Kidney glomerular epithelial cell (primary cell): ENCODE measurements at places on chromosomes 6 and 20.

DNA sequence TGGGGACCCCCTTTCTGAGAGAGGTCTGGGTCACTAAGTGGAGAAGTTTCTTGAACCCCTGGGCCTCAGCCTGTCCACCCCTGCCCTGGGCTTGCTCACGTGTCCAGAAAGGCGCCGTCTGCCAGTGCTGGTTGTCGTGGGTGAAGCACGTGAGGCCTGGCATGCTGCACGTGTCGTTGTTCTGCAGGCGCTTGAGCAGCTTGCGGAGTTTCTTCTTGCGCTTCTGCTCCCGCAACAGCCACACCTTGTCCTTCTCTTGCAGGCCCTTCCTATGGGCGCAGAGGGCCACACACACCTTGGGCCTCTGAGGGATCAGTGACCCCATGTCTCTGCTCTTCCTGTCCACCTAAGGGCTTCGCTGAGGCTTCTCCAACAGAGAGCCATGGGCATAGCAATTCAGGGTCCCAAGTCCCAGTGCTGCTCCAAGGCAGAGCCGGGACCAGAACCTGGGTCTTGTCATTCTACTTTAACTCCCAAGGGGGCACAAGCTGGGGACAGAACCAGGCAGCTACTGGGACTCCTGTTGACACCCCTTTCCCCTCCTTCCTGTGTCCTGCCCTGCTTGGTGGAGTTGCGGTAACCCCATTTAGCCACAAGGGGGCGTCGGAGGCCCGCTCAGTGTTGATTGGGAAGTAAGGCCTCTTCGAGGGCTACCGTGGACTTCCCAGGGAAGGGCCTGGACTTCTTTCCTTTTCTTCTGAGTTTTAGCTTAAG lies 121.8 kb downstream of the SULF2 start:
- DNase-seq: peak; percentile 53

GRCh38 chr20:52681288-52681687 lies 290.9 kb upstream of the TSHZ2 start:
- no peak for DNase-seq

DNA sequence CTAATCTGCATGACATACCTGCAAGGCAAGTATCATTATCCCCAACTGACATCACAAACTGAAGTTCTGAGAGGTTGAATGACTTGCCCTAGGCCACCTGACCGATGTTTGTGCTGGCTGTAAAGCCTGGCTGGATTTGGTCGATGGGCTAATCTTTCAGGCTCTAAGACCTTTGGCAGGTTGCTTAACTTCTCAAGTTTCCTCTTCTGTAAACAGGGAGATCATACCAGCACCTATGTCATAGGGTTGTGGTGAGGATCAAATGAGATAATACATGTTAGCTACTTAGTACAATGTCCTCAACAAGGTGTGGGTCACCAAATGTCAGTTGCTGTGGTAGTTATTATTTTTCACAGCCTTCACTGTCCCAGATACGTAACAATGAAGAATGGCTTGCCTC lies 14.2 kb downstream of the ANKRD66 start:
- no peak for DNase-seq

DNA sequence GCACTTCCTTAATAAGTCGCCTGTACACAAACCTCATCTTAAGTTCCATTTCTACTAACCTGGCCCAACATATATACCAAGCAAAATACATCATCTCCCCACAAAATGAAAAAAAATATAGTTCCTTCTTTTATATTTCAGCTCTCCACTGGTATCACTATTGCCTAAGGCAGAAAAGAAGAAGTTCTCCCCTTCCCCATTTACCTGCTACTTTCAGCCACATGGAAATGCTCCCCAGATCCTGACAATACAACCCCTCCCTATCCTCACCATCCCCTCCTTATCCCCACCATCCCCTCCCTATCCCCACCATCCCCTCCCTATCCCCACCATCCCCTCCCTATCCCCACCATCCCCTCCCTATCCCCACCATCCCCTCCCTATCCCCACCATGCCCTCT lies 175.7 kb downstream of the LINC00237 start:
- DNase-seq: no peak

GRCh38 chr6:19121521-19121920 lies 715.6 kb upstream of the ID4 start:
- peak; percentile 55 for DNase-seq

GRCh38 chr6:53065266-53066076 lies at the start of gene FBXO9:
FBXO9 (plus strand) TSS chr6:53065404; CDS start chr6:53065790, 386 bp downstream.
- DNase-seq: no peak

GRCh38 chr6:20866935-20867703 lies 332.9 kb downstream of the CDKAL1 start:
- DNase-seq: no peak

- no peak for DNase-seq
These were observed 42.9 kb downstream of the STX11 start for GRCh38 chr6:144193181-144193580.

GRCh38 chr20:41664584-41664983 lies 46.4 kb upstream of the CHD6 start:
- no peak for DNase-seq

DNA sequence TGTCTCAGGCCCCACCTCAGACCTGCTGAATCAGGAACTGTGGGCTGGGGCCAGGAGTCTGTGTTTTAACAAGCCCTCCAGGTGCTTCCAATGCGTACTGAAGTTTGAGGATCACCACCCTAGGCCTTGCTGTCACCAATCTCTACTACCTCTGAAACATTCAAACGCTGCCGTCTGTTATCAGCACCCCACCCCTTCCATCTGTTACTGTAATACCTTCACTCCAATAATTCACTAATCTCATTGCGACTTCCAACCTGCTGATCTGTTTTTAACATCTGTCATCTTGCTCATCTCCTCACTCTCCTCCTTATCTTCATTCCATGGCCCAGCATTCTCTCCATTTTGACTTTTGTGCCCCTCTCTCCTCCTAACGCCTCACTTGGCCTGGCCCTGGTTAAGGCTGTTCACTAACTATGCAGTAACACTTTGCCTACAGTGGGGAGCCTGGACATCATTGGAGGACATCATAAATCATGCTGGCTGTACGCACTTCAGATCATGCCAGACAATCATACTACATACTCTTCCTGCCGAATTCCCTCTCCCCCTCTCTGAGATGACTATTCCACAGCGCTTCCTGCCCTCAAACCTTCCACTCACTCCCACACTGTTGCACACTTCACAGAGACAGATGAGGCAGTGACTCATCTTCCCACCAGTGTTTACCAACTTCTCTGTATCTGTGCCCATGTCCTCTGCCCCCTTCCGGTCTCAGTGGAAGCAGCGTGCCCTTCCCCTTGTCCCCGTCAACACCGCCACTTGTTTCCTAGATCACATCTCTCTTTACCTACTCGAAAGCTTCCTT lies 3.0 kb upstream of the GUCA1B start:
- peak; percentile 85 for DNase-seq

DNA sequence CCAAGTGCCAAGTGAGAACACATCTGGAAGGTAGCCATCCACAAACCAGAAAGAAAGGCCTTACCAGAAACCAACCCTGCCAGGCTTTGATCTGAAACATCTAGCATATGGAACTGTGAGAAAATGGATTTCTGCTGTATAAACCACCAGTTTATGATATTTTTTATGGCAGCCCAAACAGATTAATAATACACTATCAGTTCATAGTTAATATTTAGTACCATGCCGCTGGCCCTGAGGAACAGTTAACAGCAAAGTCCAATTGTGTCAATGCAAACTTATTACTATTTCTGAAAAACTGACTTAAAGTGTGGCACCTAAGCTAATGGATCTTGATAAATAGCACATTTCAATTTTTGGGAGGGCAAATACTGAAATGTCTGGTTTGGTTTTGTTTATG lies 35.4 kb upstream of the PRSS35 start:
- no peak for DNase-seq

DNA sequence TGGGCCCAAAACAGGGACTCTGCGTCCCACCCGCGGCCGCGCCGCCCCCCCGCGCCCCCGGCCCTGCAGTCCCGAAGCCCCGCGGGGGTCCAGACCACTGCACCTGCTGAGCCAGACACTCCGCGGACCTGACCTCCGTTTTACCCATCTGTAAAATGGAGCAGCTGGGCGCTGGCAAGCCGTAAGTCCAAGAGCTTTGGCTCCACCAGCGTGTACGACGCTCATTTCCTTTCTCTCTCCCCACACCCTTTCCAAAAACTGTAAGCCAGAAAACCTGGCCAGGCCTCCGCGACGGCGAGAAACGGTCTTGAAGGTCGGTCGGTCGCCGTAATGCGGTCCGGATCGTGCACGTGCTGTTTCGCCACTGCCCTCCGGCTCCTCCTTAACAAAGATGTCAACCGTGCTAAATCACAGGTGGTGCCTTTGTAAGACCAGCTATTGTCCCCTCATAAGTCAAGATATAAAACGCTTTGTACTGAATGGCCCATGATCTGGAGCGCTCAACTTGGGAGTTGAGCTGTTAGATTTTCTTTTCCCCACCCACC lies 7.8 kb upstream of the NR2E1 start:
- no peak for DNase-seq

DNA sequence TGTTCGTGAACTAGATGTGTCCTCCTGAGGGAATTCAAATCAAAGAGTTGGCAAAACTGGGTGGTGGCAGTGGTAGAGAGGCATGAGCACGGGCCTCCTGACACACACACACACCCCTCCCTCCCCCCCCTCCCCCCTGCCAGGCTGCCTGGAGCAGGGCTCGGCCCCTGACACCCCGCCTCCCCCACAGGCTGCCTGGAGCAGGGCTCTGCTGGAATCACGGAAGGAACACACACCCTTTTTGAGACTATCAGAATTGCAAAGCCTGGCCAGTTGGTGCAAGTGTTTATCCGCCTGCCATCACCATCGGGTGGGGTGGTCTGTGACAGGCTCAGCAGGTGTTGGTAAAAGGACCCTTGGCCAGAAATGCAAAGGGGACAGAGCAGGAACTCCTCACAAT lies 59.0 kb downstream of the FAM120B start:
- DNase-seq: no peak

- DNase-seq: no peak
These were observed 337.0 kb downstream of the THBS2 start for GRCh38 chr6:168916576-168917211.

DNA sequence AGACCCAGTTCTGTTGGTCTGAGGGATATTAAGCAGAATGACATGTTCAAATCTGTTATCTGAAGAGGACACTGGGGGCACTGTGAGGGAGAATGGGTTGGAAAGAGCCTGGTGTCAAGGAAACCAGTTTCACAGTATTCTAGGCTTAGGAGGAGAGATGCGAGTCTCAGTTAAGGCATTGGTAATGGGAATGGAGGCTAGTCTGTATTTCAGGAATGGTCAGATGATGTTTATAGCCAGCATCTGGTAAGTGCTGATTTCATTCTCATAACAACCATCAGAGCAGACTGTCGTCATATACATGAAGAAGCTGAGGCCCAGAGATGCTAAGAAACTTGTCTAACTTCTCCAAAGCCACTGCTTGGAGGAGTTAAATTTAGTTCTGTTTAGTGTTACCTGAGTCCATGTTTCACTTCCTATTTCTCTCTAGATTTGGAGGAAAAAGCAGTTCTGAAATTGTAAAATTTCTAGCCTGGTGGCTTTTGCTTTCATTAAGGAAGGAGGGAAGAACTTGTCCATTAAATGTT lies 242.0 kb downstream of the ARID1B start:
- no peak for DNase-seq

GRCh38 chr6:25916330-25916729 lies 14.2 kb downstream of the SLC17A2 start:
- no peak for DNase-seq

DNA sequence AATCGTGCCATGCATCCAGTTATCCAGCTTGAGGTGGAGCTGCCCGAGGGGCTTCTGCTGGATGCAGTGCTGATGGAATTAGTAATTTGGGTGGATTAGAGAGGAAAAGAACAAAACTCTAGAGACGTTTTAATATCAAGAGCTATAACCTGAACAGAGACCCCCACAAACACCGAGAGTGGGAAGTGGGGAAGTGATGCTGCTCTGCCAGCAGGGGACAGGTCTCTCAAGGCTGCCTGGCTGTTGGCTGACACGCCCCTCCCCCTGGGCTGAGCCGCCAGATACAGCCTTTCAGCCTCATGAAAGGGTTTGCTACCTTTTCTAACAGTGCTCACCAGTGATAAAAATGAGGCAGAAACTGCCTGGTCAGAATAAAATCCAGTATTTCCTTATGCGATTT lies 9.6 kb downstream of the LEMD2 start:
- DNase-seq: no peak

- DNase-seq: no peak
These were observed 612 bp downstream of the ADAT2 start for GRCh38 chr6:143449714-143450452.

DNA sequence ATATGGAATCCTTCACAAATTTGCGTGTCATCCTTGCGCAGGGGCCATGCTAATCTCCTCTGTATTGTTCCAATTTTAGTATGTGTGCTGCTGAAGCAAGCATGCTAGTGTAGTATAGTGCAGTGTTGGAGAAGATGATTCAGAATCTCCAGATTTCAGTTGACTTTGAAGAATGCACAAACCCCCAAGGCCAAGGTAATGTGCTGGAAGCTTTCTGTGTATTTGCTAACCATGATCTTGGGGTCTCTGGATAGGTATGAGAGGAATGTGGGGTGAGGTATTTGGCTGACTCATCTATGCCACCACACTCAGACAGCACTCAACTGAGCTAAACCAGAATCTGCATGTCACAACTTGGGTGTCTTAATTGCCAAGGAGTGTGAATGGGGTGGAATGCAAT lies 42.6 kb upstream of the DEK start:
- peak; percentile 52 for DNase-seq

GRCh38 chr20:59584278-59584925 lies 19.9 kb upstream of the PHACTR3 start:
- DNase-seq: no peak

GRCh38 chr6:41159415-41160082 lies 3.4 kb downstream of the TREM2 start:
- DNase-seq: no peak

DNA sequence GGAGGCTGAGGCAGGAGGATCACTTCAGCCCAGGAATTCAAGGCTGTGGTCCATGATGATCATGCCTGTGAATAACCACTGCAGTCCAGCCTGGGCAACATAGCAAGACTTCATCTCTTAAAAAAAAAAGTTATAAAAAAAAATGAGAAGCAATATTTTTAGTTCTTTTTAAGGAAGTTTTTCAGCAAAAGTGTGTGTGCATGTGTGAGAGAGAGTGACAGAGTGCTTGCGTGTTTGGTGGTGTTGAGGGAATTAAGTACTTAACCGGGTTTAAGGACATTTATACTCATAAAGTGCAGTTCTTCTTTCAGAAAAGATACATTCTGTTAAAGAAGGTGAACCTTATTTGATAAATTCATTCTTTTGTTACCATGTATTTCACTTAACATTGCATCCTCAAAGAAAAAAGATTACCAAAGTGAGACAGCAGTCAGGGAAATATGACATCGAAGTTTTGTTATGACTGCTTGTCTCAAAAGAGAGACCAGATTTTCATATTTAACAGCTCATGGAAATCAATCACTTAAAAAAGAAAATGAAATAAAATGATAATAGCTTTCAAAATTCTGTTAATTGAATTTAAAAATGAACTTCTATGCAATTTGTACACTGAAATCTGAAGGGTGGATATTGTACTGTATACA lies 254.7 kb downstream of the ARHGAP18 start:
- no peak for DNase-seq

DNA sequence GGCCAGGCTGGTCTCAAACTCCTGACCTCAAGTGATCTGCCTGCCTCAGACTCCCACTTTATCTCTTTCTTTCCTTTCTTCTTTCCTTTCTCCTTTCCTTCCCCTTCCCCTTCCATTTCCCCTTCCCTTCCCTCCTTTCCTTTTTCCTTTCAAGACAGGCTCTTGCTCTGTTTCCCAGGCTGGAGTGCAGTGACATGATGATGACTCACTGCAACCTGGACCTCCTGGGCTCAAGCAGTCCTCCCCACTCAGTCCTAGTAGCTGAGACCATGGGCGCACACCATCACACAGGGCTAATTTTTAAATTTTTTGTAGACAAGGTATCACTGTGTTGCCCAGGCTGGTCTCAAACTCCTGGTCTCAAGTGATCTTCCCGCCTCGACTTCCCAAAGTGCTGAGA lies 377.6 kb upstream of the ZFP64 start:
- no peak for DNase-seq
